Stimulated activated CD4-positive, alpha-beta T cell treated with anti-CD3 and anti-CD28 coated beads, Interleukin-15, amount 100 ng/mL, for 1 hour (primary cell): ENCODE measurements at places on chromosomes 13 and 19.

DNA sequence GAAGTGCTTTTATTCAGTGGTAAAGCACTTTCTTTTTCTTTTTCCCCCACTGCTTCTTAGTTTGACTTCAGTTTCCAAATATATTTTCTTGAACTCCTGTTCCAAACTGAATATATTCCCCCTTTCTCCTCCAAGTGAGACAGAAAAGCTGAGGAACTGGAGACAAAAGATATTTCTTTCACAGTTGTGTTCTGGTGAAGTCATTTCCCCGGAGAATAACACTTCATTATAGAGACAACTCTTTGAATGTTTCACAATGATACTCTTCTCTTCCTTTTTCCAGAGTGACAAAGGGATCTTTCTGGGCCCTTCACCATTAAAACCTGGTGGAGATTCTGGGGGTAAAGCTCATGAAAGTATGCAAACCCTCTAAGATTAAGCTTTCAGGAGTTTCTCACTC lies 860.8 kb upstream of the SLITRK5 start:
- no peak for DNase-seq

- DNase-seq: no peak
Observed at GRCh38 chr13:43227721-43228120, 204.3 kb downstream of the DNAJC15 start.

DNA sequence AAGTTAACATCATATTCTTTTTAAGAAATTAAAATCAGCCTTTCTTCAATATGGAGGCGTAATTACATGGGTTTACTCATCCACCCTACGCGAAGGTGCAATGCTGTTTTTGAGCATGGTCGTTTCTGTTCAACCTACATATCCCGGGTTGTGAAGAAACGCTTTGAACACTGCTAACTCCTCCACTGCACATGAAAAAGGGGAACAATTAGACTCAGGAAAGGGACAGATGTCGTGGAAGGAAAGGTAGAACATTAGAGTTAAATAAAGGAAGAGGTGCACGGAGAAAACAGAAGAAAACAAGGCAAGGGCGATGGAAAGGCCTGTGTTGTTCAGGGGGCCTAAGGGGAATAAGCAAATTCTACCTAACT lies 4.1 kb downstream of the ZIC5 start:
- DNase-seq: no peak

DNA sequence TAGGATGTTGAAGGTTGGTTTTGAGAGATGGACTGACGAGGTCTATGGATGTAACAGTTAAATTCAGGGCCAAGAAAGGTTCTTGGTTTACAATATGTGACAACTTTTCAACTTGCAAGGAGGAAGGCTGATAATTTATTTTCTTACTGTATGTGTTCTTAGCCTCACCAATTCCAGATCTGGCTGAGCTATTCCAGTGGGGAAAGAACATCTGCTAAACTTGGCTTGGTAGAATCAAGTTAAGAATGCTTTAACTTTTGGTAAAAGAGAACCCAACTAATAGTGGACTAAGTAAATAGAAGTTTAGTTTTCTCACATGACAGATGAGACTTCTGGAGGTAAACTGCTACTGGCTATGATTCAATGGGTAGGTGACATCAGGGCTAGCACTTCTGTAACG lies 222.9 kb downstream of the KLF5 start:
- no peak for DNase-seq

GRCh38 chr13:36323408-36323807 lies 22.8 kb downstream of the SPART start:
- no peak for DNase-seq

GRCh38 chr13:48592688-48593049 lies 59.8 kb upstream of the RCBTB2 start:
- no peak for DNase-seq

DNA sequence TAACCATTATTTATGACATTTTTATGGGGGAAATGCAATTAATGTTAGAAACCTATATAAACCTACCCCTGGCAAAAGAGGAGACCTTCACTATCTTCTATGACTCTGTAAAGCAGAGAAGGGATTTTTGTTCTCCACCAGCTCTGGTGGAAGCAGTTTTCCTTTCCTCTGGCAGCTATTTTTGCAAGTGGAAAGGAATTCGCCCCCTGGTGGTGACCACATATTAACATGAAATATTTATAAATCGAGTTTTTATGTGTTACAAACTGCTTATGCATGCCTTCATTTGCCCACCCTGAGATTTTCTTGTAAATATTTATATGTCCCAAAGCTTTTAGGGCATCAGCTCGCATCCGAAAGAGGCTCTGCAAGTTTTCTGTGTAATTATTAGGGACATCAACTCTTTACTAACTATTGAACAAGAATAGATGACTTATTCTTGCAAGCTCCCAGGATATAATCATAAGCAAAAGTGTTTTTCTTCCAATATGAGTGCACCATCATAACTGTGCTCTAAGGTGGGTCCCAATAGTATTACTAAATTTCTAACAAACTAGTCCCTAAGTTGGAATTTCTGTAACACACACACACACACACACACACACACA lies 62.4 kb downstream of the SERTM1 start:
- no peak for DNase-seq

- no peak for DNase-seq
Observed at GRCh38 chr13:107185889-107186288, 618.0 kb upstream of the ARGLU1 start.

- DNase-seq: no peak
Observed at GRCh38 chr13:111292710-111293485, 27.5 kb upstream of the TEX29 start.
